ENCODE measurements at places on chromosomes 6 and 20.

GRCh38 chr6:103783329-103783728, 1076.4 kb downstream of the HACE1 start:
- DNase-seq: no peak

GRCh38 chr20:9287826-9288225, 218.9 kb downstream of the PLCB4 start:
- DNase-seq: no peak

DNA sequence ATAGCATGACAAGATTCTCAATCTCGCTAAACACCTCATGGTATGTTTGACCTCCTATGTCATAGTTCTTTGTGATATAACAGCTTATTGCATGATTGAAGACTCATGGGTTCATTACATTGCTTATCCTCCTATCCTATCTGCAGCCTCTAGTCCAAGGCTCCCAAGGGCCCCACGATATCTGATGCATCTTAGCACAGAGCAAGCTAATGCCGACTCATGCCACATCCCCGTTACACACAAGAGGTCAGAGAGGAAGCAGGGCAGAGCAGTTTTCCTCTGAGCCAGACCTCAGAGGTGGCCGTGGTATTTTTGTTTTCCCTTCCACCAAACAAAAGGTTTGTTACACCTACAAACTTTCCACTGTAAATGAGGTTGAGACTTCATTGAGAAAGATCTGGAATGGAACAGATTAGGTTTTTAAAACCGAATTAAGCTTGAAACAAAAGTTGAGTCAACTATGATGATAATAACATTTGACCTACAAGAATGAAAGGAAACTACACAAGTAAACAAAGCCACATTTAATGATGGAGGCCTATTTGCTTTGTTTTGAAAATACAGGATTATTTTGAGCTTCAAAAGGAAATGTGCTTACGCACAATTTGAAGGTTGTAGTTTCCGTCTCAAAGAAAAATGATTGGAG, 133.9 kb upstream of the MYLIP start:
- no peak for DNase-seq

GRCh38 chr6:5979650-5980420, 26.9 kb downstream of the NRN1 start:
- no peak for DNase-seq

- peak; percentile 66 for DNase-seq
Measured at GRCh38 chr6:136226027-136226673, 24.0 kb downstream of the MTFR2 start.

DNA sequence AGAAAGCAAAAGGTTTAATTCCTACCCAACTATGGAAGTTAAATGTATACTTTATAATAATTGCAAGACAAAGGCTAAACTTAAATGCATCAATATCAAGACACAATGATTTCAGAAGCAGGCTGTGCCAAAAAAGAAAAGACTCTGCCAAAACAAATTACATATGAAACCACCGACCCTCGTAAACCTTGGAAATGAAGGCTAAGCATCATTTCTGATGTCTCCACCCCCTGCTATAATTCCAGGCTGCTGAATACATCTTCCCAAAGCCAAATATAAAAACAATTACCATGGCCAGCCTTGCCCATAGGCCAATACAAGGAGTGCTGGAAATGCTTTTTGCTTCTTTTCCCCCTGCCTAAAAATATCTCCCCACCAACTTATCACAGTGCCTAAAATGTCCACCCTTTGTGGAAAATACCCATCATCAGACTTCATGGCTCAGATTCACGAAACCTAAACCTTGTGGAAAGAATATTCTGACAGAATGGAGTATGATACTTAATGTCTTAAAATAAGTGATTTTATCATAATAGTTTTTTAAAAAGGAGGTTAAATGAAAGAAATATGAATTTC, 37.4 kb downstream of the RCAN2 start:
- no peak for DNase-seq

- DNase-seq: peak; percentile 71
Measured at GRCh38 chr6:27545271-27546046, 72.6 kb upstream of the ZNF184 start.

GRCh38 chr6:114179411-114179810, 163.4 kb downstream of the HS3ST5 start:
- DNase-seq: no peak

- DNase-seq: no peak
Measured at GRCh38 chr20:21840991-21841390, 135.5 kb downstream of the PAX1 start.

DNA sequence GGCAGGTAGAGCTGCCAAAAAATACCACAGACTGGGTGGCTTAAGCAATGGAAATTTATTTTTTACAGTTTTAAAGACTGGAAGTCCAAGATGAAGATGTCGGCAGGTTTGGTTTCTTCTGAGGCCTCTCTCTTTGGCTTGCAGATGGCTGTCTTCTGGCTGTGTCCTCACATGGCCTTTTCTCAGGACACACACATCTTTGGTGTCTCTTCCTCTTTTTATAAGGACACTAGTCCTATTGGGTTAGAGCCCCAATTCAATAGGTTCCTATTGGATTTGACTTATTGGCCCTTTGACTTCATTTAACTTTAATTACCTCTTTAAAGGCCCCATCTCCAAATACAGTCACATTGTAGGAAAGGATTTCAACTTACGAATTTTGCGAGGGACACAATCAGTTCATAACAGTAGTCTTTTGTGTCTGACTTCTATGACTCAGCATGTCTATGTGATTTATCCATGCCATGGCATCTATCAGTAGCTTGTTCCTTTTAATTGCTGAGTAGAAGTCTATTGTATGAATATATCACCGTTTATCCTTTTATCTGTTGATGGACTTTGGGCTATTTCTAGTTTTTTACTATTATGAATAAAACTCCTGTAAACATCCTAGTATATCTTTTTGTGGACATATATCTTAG, 11.0 kb upstream of the TCP11 start:
- DNase-seq: no peak

- DNase-seq: no peak
Measured at GRCh38 chr20:33021879-33022278, 9.6 kb upstream of the BPIFB6 start.

- no peak for DNase-seq
Measured at GRCh38 chr6:22302838-22303237, 6.0 kb upstream of the PRL start.

DNA sequence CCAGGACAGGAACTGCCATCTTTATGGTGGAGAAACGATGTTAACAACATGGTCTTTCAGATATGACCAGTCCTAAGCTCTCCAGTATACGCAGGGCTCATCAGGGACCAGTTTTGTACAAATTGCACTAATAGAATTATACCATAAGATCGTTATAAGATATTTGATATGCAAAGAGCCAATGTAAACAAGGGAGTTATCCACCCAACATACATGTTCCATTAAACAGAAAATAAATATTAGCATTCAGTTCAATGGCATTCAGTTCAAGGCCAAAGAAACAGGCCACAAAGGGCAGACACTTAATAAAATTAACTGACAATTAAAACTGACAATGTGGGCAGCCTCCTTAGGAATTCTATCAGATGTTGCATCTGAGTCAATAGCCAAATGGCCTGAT, 2.6 kb downstream of the GFOD1 start:
- no peak for DNase-seq

DNA sequence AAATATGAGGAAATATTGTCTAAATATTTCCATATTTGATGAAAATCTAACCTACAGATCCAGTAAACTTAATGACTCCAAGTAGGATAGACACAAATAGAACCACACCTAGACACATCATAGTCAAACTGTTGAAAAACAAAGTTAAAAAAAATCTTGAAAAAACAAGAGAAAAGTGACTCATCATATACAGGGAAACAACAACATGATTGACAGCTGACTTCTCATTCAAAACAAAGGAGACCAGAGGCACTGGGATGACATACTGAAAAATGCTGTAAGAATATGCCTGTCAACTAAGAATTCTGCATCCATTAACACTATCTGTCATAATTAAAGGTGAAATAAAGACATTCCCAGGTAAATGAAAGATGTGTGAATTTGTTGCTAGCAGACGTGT, 38.8 kb downstream of the BMP2 start:
- DNase-seq: no peak

DNA sequence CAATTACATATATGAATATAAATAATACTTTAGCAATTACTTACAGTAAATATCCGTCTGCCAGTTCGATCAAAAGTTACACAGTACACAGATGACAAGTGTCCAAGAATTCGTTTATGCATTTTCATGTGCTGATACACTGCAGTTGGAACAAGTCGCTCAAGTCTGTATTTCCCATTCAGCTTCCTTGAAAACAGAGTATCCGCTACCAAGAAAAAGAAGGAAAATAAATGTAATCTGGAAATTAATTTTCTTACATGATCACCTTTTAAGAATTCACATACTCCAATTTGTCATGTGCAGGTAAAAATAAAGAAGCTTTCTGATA, 35.3 kb downstream of the PHIP start:
- no peak for DNase-seq

GRCh38 chr20:33411711-33412483, 10.6 kb upstream of the CDK5RAP1 start:
- DNase-seq: no peak

- no peak for DNase-seq
Measured at GRCh38 chr20:17617868-17618672, 48.2 kb downstream of the DSTN start.

DNA sequence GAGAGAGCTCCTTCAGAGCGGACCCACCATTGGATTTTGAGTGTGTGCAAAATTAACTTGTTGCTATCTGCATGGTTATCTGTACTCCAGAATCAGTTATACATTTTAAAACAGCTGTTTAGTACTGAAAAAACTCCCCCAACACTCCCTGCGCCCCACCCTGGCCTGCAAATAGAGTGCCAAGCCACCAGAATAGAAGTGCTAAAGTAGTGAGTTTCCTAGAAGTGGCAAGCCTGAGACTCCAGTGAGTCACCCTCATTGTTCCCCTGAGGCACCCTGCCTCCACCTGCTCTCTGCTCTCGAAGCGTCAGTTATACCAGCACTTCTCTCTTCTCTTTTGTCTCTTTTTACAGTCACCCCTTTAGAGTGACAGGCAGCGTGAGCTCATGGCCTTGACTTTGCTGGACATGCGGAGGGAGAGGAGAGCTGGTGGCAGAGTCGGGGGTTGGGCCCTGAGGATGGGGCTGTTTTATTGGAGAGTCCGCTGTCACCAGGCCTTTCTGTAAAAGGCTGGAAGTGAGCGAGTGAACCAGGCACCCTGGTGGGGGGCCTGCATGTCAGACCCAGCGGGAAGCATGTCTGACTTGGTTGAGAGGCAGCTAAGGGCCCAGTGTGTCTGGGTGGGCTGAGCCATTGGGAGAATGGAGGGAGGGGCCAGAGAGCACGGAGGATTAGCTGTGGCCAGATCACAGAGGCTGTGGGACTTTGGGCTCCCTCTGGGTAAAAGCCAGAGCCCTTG, 10.4 kb downstream of the IGF2R start:
- peak; percentile 87 for DNase-seq

DNA sequence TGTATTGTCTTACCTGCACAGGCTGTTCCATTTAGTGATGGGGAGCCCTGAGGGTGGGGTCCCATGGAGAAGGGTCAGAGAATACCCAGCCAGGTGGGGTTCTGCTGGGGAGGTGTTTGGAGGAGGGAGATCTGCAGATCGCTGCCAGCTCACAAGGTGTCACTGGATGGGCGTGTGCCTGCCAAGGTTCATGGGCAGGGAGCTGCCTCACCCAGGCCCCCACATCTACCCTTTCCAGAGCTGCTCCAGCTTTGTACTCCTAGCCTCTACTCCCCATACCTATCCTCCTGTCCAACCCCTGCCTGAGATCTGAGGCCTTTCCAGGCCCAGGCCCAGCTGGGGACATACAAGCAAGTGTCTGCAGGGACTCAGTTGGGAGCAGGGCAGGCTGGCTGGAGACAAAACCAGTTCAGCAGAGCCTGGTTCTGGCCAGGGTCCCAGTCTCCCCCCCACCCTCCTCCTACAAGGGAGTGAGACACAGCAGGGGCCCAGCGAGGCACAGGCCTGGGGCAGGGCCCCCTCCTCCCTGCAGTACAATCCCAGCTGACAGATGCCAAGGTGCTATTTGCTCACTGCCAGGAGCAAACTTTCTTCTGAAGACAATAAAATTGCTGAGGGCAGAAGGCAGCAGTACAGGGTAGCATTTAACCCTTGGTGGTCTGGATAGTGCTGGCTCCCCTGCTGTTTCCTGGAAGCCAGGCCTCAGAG, 19.7 kb downstream of the SPDEF start:
- no peak for DNase-seq

GRCh38 chr20:3730803-3731672, 1.4 kb upstream of the HSPA12B start:
- DNase-seq: no peak

DNA sequence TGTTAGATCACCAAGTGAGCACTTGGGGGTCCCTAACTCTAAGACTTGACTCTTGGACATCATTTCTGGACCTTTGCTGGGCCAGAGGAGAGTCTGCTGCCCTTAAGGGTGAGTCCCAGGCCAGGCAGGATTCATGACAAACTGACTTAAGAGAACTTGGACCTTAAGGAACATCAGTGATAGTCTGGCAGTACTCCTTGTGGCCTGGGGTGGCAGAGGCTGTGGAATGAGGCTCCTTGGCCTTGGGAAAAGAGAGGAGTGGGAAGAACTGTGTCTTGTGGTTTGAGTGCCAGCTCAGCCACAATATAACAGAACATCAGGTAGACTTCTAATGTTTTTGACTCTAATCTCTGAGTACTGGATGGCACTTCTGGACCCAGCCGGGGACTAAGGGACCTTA, 478.7 kb downstream of the MEI4 start:
- no peak for DNase-seq
